ENCODE measurements at places on chromosomes 1 and 21. TPM values are rescaled to one million over a fixed set of nuclear protein-coding genes. Genes with fewer than 3 reads are reported as not detected.

GRCh38 chr1:246679794-246680177 is 44.4 kb upstream of the SCCPDH start:
- DNase-seq = no peak

DNA sequence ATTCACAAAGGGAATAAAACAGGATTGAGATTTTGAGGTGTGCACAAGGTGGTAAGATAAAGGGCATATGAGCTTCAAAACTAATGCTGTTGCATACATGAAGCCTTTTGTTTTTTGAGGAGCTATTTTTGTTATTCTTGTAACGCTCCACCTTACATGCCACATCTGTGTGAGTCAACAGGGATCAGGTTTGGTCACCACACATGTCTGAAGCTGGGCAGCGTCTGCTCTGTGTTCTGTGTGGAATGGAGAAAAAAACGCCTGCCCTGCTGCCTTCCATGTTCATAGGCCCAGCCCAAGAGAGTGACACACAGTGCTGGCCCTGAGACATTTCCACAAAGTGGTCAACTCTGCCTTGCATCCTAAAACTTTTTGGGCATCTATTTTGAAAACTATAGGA is 67.7 kb downstream of the MPZL1 start:
- no peak for DNase-seq

GRCh38 chr1:48978413-48978812 is 201.7 kb upstream of the BEND5 start:
- DNase-seq = no peak

DNA sequence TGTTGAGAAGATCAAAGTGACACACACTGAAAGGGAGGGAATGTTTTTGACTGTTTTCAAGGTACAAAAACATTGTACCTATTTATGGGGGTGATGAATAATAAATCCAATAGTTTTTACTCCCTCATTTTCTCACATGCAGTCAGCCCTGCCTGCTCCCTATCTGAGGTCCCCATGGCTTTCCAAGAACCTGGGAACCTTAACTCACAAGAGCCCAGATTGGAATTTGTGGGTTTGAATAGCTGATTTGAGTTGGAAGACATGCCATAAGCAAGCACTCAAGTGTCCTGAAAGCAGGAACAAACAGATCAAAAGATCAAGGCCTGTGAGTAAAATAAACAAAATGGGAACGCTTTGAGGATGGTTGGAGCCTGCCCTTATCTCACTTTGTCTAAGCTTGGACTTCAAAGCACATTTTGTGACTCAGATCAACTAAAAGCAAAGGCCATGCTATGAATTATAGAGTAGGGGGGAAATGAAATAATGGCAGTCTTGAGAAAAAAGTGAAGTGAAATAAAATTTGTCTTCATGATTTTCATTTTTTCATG is 136.6 kb downstream of the LYPLAL1 start:
- DNase-seq = no peak

Gene CLEC20A
- not detected for total RNA-seq

Gene GPR37L1
- not detected for total RNA-seq

DNA sequence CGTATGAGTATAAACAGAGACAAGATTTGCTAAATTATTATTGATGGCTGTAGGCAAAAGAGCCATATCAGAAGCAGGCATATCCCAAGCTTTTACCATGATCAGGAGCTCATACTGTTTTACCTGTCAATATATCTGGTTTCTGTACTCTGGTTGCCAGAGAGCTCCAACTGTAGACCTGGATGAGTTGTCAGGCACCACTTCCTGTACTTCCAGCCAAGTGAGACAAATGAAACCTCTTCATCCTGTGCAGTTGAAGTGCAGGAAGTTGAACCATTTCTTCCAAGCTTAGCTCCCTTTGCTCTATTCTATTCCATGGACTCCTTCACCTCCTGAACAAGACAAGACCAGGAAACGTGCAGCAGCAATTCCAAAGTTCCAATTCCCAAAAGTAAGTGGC is 115.6 kb downstream of the ZNF281 start:
- no peak for DNase-seq

Gene FCRLB
- total RNA-seq = 3.0 TPM

DNA sequence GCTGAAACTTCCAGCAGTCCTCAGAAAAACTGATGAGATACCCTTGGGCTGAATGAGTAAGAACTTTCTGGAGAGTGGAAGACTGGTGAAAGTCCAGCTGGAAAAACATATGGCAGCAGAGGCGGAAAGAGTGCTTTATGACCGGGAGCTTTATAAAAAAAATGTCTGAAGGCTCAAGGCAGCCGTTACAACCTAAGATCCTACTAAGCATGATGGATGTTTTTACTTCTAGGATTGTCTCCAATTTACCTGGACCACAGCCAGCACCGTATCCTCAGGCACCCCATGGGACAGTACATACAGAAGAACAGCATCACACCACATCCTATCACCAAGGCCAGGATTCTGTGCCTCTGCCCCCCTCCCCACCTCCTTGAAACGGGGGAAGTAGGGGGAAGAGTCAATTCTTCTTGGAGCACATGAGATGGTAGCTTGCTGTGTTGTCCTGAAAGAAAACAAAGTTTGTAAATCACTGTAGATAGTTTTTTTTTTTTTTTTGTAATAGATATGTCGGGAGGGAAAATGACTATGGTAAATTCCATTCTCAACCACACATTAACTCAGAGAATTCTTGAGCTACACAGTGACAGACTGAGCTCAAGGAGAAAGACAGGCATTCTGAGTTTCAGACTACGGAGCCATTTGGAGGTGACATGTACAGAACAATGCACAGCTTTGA is 11.8 kb upstream of the IRF2BP2 start:
- no peak for DNase-seq

GRCh38 chr1:13935336-13935735 is 235.3 kb downstream of the PRDM2 start:
- DNase-seq = no peak

Gene RSPH1
- total RNA-seq = not detected

DNA sequence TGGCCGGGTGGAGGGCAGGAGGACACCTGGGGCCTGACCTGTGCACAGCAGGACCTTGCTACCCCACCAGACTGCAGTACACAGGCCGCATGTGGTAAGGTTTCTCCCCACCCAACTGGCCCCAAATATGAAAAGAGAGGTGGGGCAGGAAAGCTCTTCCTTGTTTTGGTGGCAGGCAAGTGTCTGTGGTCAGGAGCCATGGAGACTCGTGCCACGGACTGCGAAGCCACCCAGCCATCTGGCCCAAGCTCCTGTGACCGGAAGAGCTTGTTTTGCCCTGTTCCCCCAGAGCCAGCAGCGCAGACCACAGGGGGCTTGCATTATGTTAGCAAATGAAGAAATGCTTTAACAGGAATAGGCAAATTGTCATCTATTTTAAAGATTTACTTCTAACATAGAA is 54.9 kb downstream of the OLIG1 start:
- no peak for DNase-seq

Measured in glomerular endothelial cell (primary cell).